ENCODE measurements at places on chromosomes 2 and 18.

GRCh38 chr2:17608251-17608650, 67.8 kb downstream of the VSNL1 start:
- no peak for DNase-seq

DNA sequence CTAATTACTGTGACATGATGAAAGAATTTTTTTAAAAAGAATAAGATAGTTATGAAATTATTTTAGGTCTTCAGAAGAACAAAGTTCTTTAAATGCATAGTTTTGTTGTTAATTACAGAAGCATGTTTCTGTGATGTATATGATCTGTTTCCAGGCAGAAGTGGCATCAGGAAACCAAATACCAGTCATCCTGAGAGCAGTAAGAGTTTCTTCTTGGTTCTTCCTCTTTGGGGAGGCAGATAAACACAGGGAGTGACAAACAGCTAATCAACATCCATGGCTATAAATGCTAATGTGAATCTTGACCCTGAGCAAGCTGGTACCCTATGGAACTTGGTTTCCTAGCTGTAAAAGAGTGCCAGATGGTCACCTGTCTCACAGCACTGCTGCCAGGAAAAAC, 29.2 kb downstream of the WIPF1 start:
- DNase-seq, result no peak

DNA sequence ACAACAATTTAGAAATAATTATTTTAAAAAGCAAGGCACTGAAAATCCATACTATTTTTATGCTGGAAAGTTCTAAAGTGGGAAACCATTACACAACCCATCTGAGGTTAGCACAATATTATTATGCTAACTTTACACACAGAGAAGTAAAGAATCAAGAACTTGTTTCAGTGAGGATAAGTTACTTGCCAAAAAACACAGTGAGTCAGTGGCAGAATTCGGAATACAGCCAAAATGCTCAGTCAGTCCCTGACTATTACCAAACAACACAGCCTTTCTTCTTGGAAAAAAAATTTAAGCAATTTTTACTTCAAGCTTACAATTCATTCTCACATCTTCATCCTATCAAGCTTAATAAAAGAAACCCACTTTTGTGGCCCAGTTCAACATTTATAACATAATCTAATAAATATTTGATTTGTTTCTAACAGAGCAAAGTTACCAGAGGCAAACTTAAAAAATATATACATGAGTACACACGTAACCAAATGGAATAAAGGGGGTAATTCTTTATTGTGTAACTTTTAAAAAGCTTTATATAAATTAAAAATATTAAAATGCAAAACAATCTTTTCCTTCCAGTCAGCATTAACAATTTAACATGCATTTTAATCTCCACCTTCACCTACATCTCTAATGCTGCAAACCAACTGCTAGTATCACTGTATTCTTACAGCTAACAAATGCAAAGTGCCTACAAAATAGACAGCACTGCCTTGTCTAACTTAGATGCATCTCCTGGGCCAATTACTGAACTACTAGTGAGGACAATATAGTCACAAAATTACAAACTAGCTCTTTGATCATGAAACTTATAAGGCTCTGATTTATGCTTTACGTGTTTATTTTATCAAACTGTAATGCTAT, 55.2 kb downstream of the CCDC88A start:
- no peak for DNase-seq

GRCh38 chr2:120641366-120641771, 94.3 kb upstream of the GLI2 start:
- DNase-seq, result no peak

DNA sequence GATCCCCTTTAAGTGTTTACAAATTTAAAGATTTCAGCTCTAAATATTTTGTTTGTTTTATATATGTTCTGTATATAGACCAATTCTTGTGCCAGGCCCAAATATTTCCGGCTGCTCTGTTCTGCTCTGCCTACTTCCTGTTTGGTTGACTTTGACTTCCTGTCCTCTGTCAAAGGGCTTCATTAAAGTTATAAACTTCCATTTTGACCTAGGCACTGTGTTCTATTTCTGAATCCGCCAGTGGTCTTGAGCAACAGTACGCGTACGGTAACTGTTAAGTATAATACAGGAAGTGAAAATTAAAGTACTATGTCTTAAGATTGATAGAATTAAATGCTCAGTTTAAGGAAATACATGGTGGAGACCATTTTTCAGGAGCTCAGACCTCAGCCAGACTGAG, 13.5 kb upstream of the REL start:
- no peak for DNase-seq

- DNase-seq, result no peak
Measured at GRCh38 chr2:226446406-226447001, 353.1 kb downstream of the IRS1 start.

- DNase-seq, result no peak
Measured at GRCh38 chr2:20192781-20193180, 32.1 kb downstream of the SDC1 start.

GRCh38 chr2:190443778-190444481, 35.8 kb downstream of the MFSD6 start:
- DNase-seq, result no peak

DNA sequence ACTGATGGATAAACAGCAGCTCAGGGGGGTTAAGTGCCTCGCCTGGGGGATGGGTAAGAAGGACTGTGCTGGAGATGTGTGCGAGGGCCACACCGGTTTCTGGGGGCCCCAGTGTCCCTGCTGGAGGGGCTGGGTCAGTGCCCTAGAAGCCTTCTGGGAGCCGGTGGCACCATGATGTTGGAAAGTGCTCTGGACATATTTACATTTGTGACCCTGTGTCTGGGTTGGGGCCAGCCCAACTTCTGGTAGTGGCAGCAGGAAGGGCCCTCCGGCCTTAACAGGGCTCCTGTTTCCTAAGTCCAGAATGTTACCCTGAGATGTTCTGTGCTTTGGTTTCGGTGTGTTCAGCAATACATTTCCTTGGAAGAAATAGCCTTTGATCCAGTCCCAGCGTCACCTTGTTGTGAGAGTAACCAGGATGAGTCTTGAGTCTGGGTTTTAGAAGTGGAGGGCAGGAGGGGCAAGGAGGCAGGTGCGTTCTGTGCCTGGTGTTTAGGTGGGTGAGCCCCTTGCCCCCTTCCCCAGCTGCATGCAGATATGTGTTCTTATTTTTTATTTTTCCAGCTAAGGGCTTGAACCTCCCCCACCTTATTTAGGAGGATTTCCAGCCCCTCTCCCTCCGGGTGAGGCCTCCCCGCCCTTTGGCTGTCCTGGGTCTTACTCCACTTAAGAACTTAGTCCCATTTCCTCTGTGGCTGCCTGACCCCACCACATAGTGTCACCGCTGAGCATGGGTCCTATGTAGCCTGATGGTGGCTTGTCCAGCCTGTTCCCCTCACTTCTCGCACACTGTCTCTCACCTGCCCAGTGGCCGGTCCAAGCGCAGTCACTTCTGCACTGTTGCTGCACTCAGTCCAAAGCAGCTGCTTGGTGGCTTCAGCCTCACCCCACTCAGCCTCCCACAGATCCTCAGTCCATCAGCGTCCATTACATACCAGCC, 132.7 kb upstream of the HS6ST1 start:
- DNase-seq, result no peak

GRCh38 chr2:150626934-150627411, 139.5 kb upstream of the RND3 start:
- no peak for DNase-seq

GRCh38 chr2:122191331-122191730, 435.9 kb downstream of the TSN start:
- no peak for DNase-seq

DNA sequence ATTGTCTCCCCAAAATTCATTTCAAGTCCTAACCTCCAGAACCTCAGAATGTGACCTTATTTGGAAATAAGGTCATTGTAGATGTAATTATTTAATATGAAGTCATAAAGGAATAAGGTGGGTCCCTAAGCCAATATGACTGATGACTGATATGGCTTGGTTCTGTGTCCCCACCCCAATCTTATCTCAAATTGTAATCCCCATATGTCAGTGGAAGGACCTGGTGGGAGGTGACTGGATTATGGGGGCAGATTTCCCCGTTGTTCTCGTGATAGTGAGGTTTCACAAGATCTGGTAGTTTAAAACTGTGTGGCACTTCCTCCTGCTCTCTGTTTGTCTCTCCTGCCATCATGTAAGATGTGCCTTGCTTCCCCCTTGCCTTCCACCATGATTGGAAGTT, 43.0 kb upstream of the BCL11A start:
- DNase-seq, result no peak

All from stimulated activated CD4-positive, alpha-beta T cell treated with anti-CD3 and anti-CD28 coated beads, Interleukin-15, amount 100 ng/mL, for 1 hour (primary cell).